ENCODE measurements at places on chromosomes 12 and 14. TPM values are rescaled to one million over a fixed set of nuclear protein-coding genes. Genes with fewer than 3 reads are reported as not detected.

GRCh38 chr12:8088574-8088973 is 6.5 kb downstream of the NECAP1 start:
- no peak for DNase-seq

GRCh38 chr12:96337953-96338352 is 62.3 kb downstream of the CDK17 start:
- DNase-seq: no peak

GRCh38 chr14:24701062-24701461 is 67.1 kb upstream of the GZMB start:
- no peak for DNase-seq

- DNase-seq: peak; percentile 4
These were observed 42.8 kb upstream of the CPSF6 start for GRCh38 chr12:69196302-69197288.

DNA sequence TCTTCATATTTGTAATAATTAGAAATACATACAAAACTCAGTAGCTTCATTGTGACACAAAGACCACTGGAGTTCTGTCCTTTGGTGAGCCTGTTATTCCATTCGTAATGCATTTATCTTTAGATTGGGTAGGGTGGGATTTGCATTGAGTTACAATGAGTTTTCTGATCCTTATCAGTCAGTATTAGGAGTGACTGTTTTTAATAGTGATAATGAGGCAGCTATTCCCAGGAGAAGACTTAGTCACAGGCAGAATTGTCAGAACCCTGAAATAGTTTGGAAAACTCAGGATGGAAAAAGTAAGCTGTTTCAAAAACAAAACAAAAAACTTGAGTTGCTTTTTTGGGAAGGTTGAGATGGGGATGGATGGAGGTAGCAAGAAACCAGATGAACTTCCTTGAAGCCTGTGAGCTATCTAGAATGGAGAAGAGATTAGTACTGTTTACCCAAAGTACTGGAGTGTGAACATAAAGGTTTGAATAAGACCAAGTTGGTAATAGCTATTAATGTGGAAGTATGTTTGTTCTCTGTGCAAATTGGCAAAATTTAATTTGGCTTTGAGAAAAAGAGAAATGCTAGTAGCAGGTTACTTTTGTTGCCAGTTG is 38.6 kb downstream of the FBXO34 start:
- peak; percentile 35 for DNase-seq

DNA sequence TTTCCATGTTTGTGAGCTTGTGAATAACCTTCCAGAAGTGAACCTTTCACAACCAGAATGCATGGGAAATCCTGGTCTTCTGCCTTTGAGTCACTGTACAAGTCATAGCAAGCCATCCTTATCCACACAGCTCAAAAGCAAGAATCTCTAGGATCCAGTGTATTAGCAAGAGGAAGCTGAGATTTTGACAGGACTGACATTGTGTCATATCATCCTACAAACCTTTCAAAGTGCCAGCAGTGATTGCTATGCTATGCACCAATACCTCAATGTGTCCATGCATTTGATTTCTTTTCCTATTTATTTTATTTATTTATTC is 13.5 kb upstream of the NRDE2 start:
- DNase-seq: no peak

DNA sequence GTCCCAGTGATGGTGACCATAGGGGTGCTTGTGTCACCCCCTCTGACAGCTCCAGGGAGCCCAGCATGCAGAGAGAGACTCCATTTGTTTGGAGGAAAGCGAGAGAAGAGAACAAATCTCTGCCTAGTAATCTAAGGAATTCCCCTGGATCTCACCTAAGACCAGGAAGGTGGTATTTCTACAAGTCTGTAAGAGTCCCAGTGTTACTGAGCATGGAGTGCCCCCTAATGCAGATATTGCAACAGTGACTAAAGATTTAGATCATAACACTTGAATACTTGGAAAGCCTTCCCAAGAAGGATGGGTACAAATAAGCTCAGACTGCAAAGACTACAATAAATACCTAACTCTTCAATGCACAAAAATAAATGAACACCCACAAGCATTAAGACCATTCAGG is 360.4 kb upstream of the GARIN6 start:
- no peak for DNase-seq

- peak; percentile 67 for DNase-seq
These were observed 221.8 kb upstream of the SSTR1 start for GRCh38 chr14:37985826-37986470.

Gene DGLUCY
- total RNA-seq: 52.4 TPM

Gene WSCD2
- total RNA-seq: not detected

Gene MLEC
- 132 TPM for total RNA-seq

Gene NDUFA9
- total RNA-seq: 113 TPM

Gene ADGRD1
- total RNA-seq: not detected

Measured in endothelial cell of umbilical vein (primary cell).